Activated naive CD8-positive, alpha-beta T cell treated with anti-CD3 and anti-CD28 coated beads, Interleukin-2, amount 10 ng/mL, durations not matched to agents 7 days and 5 days (primary cell): ENCODE measurements at places on chromosomes 6 and 20. TPM values are rescaled to one million over a fixed set of nuclear protein-coding genes. Genes with fewer than 3 reads are reported as not detected.
A peak's percentile ranks its signal among the peaks of the same experiment; 100 is the strongest.

- peaks cover 12% of the 10 kb centered on the region for H3K27me3 ChIP-seq
- H3K4me3 ChIP-seq: no peak overlapping the region
- H3K4me1 ChIP-seq: no peaks in the 10 kb centered on the region
- H3K36me3 ChIP-seq: no peaks in the 10 kb centered on the region
- no peak overlapping the region for H3K27ac ChIP-seq
- peak; percentile 67 for DNase-seq
These were observed 32.3 kb downstream of the YTHDF1 start for GRCh38 chr20:63183422-63184146.

- no peak for DNase-seq
- H3K4me3 ChIP-seq: no peak overlapping the region
- H3K27ac ChIP-seq: no peak overlapping the region
- peaks cover 6% of the 10 kb centered on the region for H3K4me1 ChIP-seq
- H3K36me3 ChIP-seq: no peaks in the 10 kb centered on the region
These were observed 317.2 kb upstream of the TCF21 start for GRCh38 chr6:133571681-133572080.

DNA sequence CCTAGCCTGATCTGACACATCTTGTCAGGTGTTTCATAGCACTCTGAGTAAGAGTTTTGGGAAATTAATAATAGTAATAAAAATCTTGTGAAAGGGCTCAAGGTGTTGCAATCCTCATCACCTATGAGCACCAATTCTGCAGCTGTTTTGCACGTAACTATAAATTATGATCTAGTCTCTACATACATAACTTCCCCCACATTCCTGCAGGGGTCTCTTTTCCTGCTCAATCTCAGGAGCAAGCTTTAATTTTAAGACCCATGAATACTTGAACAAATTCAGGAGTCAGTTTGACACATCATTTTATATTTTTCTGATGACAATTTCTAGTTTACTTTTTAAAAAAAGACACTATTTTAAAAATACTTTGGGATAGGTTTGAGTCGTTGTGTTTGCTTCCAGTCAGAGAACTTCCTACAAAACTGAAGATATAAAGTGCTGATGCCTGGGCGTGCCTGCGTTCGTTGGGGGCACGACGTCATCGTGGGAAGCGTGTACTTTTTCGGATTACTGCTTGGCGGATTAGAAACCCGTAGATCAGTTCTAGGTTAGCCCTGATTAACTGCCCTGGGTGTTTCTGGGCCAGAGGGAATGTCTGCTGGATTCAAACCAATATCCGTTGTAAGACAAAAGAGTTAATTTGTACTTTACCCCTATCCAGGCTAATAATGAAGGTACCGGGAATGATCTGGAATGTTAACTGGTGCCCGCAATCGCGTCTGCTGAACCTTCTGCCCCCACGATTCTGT, 1.0 kb upstream of the E2F3 start:
- peak overlapping the region; percentile 95 for H3K4me3 ChIP-seq
- no peaks in the 10 kb centered on the region for H3K27me3 ChIP-seq
- peaks cover 3% of the 10 kb centered on the region for H3K36me3 ChIP-seq
- H3K27ac ChIP-seq: peak overlapping the region; percentile 98

- H3K27me3 ChIP-seq: no peaks in the 10 kb centered on the region
- no peak for DNase-seq
- H3K4me1 ChIP-seq: no peaks in the 10 kb centered on the region
- H3K4me3 ChIP-seq: no peak overlapping the region
- no peak overlapping the region for H3K27ac ChIP-seq
- H3K36me3 ChIP-seq: no peaks in the 10 kb centered on the region
These were observed 24.5 kb upstream of the PTCHD4 start for GRCh38 chr6:48135323-48136084.

GRCh38 chr6:11324453-11325015, 92.1 kb upstream of the NEDD9 start:
- no peak for DNase-seq
- H3K4me1 ChIP-seq: peaks cover 36% of the 10 kb centered on the region
- H3K36me3 ChIP-seq: peaks cover 58% of the 10 kb centered on the region

Gene SNRNP48
- total RNA-seq: 19.8 TPM

Gene ZC3H12D
- total RNA-seq: 25.5 TPM
